Renal cortical epithelial cell (primary cell): ENCODE measurements at places on chromosomes 12 and 14. TPM values are rescaled to one million over a fixed set of nuclear protein-coding genes. Genes with fewer than 3 reads are reported as not detected.

DNA sequence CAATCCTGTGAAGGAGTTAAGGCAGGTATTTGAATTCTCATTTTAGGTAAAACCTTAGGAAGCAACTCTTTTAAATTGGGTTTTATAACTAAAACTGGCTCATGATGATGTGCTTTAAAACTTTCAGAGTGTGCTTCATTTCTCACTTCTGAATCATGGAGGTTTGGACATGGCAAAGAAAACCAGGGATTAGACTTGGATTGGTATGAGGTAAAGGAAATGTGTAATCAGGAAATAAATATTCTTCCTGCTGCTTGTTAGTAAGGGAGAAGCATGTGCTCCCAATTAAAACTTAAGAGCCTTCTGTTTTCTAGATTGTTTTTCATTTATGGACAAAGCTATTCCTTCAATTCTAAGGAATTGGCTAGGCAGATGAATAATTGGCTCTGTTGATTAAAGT lies 57.4 kb downstream of the FBXO33 start:
- DNase-seq = peak; percentile 27

EPYC gene
- total RNA-seq = not detected in 2 replicates

CYP46A1 gene
- 0.50 TPM in 1 of 2 replicates, not detected in the other for total RNA-seq

KRT78 gene
- total RNA-seq = not detected in 2 replicates

LRP6 gene
- total RNA-seq = 25.9 and 79.1 TPM in 2 replicates

SERPINA10 gene
- not detected in 2 replicates for total RNA-seq

RPGRIP1 gene
- total RNA-seq = 0.05 TPM in 1 of 2 replicates, not detected in the other

GRCh38 chr14:88380405-88380804 lies 5.1 kb upstream of the SPATA7 start:
- DNase-seq = peak; percentile 26

DNA sequence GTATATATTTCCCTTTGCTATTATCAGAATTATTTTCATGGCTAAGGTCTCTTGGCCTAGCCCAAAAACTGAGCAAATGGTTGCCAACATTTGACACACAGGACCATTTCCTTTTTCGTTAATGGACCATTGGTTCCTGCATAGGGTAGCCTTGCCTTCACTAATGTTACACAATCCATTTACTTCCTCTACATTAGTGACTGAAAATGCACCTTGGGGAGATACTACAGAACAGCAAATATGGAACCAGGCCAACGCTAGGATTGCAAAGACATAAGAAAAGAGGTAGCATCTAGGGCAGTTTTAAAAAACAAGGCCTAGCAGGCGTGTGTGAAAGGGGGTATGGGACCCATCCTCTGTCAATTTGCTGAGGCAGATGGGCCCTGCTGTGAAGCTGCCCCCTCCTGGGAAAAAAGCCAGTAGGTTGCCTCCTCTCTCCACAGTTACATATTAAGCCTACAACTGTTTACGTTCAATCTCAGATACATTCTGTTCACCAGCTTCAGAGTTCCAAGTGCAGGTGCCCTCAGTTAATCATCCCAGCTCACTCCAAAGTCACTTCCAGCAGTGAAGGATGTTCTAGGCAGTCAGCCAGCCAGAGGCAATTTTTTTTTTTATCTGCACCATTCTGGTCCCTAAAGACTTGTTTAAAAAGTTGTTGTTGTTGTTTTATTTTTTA lies 15.0 kb downstream of the AQP6 start:
- DNase-seq = peak; percentile 69

DNA sequence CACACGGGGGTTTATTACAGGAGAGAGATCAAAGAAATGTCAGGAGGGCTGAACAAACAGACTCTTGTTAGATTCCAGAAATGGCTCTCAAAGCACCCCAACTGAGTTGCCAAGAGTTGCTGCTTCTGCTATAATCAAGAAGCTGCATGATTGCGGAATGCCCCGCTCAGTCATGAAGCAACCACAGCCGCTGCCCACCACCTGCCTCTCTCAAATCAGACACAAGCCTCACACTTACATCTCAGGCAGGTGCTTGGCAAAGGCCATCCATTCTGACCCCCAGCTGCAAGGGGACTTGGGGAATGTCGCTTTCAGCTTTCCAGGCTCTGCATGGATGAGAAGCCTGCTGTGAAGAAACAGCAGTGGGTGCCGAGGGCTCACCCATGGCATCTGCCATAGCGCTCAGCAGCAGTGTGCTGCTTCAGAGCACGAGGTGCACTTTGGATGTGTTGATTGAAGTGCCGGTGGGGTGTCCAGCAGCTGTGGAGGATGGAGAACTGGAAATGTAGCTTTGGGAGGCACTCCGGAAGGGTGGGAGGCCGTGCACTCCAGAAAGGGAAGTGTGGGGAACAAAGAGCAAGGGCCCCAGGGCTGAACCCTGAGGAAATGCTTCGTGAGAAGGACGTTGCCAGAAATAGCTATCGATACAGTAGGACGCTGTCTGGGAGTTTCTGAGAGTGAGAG lies 37.7 kb downstream of the LRRC74A start:
- DNase-seq = no peak

DNA sequence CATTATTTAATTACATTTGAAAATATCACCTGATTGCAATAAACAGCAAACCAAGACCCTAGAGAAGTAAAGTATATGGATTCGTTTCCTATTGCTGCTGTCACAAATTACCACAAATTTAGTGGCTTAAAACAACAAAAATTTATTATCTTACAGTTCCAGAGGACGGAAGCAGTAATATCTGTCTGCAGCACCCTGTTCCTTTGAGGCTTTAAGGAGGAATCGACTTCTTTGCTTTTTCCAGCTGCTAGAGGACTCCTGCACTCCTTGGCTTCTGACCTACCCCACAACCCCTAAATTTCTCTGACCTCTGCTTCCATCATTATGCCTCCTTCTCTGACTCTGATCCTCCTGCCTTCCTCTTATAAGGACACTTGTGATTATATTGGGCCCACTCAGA lies 23.8 kb upstream of the PPM1A start:
- no peak for DNase-seq

DNA sequence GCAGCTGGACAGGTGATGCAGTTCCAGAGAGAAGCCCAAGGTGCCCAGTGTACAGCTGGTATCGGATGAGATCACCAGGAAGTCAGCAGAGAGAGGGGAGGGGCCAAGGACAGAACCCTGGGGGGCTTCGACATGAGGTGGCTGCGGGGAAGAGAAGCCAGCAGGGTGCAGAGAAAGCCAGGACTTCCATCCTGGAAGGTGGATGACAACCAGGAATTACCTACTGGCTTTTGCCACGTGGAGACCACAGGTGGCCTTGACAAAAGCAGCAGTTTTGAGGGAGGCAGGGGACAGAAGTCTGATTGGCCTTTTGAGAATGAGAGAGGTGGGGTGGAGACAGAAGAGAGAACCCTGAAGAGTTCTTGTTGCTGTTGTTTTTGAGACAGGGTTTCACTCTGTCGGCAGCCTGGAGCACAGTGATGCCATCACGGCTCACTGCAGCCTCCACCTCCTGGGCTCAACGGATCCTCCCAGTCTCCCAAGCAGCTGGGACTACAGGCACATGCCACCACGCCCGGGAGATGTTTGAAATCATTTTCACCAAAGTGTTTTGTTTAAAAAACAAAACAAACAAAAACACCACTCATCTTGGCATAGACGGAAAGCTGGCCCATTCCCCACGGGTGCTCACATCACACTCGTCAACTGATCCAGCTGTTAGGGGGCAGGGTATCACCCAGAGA lies 35.2 kb downstream of the CDC42BPB start:
- no peak for DNase-seq

ZC2HC1C gene
- total RNA-seq = 1.6 and 4.7 TPM in 2 replicates

DNA sequence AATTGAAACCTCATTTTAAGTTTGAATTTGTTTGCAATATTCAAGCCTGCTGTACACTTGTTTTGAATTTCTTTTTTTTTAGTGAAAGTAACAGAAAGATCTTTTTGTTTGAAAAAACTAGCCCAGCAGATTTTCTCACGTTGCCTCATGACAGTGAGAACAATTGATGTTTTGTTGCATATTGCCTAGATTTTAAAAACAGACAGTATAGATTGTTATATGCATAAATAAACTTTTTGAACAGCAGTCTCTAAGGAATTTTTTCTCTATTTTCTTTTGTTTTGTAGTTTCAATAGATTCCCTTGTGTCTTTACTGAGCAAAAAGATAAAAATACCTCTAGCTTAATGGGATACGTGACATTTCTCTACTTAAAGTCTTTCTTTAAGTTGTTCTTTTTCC lies 15.4 kb downstream of the OR6C6 start:
- DNase-seq = no peak

- peak; percentile 47 for DNase-seq
Observed at GRCh38 chr12:19482036-19482435, 42.7 kb downstream of the AEBP2 start.

DNA sequence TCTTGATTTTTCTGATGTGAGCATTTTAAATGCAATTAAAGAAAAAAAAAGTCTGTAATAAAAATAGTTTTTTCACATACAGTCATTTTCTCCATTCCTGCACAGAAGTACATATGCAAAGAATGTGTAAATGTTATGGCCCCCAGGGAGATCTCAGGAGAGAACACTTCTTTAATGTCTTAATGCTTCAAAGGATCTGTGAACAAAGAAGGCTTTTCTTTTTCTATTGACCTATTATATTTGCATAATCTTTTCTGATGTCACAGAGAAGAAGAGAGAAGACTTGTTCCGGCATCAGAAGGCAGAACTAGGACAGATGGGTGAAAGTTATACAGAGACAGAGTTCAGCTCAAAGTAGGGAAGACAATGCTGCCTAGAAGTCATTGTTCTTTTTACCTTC lies 413.5 kb upstream of the STXBP6 start:
- no peak for DNase-seq

GRCh38 chr14:59997449-59997848 lies 77.5 kb downstream of the LRRC9 start:
- DNase-seq = peak; percentile 2

GPR84 gene
- total RNA-seq = not detected in 2 replicates

INHBC gene
- not detected in 2 replicates for total RNA-seq

GRCh38 chr12:130240831-130241590 lies 78.7 kb downstream of the FZD10 start:
- no peak for DNase-seq

DNA sequence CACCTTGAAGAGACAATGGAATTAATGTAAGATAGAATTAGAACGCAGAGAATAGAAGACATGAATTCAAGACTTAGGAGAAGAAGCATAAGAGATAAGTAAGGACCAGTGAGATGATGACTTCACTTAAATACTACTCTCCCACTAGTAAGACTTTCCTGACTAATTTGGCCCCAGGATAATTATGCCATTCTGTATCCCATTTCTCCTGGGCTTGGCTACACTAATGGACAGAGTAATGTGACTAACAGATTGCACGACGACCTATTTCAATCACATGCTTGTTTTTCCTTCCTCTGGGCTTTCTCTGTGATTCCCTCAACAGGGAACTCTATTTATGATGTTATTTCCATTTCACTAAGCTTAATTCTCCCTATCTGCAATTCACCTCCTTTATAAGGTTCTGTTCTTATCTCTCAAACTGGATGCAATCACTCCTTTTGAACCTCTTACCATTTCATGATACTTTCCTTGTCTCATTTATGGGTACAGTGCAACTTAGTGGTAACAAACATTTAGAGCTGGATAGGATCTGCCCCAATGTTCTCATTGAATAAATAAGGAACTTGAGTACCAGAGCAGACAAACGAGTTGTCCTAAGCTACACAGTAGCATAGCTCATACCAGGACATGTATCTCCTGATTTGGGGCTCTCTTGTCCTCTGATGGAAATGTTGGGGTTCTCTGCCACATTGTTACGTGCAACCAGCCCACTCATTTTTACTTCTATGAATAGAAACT lies 102.7 kb downstream of the BTG1 start:
- peak; percentile 31 for DNase-seq

PNN gene
- 17.2 and 43.2 TPM in 2 replicates for total RNA-seq

- no peak for DNase-seq
Observed at GRCh38 chr14:27929797-27930347, 836.7 kb upstream of the FOXG1 start.

- no peak for DNase-seq
Observed at GRCh38 chr12:113226696-113227568, 5.7 kb downstream of the TPCN1 start.

GRCh38 chr14:56812364-56813141 lies 2.3 kb upstream of the OTX2 start:
- no peak for DNase-seq

GRCh38 chr12:42586268-42586667 lies 3.3 kb downstream of the PRICKLE1 start:
- DNase-seq = no peak

- no peak for DNase-seq
Observed at GRCh38 chr14:103530390-103530789, 1.4 kb downstream of the TRMT61A start.

DNA sequence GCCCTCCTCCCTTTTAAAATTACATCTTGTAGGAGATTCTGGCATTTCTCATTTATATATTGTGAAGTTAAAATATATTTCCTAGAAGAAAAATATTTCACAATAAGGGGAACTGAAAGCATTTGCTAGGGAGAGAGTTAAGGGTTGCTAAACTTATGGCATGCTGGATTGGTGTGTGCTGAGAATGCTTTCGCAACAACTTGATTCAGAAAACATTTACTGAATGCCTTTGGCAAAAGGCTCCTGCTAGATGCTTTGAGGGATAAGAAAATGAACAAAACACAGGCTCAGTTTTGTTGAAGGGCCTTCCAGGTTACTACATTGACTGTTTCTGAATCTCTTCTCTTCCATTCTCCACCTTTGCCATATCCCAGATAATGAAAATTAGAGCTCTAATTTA lies 67.5 kb downstream of the DIP2B start:
- DNase-seq = peak; percentile 95

DNA sequence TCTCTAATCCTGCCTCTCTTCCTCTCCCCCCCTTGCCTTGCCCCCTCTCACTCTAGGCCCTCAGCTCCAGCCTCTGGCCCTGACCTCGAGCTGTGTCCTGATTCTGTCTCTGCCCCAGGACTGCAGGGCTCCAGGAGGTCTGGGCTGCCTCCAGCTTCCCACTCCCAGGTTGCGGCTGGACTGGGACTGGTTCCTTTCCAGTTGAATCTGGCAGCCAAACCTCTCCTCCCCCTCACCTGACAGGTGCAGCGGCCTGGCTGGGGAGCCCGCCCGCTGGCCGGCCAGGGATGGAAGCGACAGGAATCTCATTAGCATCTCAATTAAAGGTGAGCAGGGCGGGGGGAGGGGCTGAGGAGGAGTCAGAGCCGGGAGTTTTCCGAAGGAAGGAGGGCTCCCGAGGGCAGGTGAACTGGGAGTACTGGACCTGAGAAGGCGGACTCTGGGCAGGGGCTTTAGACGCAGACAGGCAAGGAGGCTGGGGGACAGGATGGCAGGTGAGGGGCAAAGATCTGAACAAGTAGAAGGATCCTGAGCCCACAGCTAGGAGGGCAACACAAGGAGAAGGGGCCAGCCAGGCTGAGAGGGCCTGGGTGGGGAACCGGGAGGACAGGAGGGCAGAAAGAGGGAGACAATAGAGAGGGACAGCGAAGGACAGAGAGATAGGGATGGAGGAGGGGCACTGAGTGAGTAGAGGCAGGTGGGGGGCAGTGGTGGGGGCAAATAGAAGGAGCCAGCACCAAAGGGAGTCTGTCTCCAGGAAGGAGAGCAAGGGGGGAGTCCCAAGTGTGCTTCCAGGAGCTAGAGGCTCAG lies at the start of gene SCNN1A:
SCNN1A (minus strand) TSS at position 295 of the 810 bp plus-strand sequence. CDS start 780 bp downstream, outside the sequence.
- peak; percentile 61 for DNase-seq

DNA sequence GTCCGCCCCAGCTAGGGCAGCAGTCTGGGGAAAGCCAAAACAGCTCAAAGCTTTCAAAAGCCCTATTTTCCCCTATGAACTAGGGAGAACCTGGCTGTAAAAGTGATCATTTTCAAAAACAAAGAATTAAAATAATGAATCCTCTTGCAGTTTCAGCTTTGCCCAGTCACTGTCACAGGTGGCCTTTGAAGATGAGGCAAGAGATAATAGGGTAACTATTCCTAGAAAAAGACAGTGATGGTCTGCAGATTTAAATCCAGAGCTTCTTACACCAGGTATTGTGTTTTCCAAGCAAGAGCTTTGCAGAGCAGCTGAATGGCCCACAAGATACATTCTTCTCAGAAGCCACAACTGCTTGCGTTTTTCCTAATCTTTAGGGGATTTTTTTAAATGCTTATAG lies 80.2 kb upstream of the NUDT4 start:
- DNase-seq = no peak
